ENCODE measurements at places on chromosomes 7 and 10.

GRCh38 chr10:63671317-63671937 is 150.2 kb downstream of the REEP3 start:
- DNase-seq = no peak

GRCh38 chr7:149770728-149771636 is 2.4 kb downstream of the ZNF467 start:
- DNase-seq = no peak

DNA sequence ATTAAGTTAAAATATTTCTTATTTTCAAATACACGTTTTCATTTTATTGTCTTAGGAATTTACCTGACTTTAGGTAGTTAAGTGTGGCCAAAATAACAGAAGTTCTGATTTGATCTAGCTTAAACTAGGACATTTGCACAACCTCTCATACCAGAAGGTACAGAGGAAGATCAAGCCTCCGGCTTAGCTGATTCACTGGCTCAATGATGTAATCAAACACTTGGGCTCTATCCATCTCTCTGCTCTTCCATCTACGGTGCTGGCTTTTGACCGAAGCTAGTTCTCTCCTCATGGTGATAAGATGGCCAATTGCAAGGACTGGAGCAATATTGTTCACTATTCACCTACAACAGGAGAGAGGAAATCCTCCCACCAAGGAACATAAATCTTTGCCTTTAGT is 12.2 kb upstream of the HYCC1 start:
- no peak for DNase-seq

DNA sequence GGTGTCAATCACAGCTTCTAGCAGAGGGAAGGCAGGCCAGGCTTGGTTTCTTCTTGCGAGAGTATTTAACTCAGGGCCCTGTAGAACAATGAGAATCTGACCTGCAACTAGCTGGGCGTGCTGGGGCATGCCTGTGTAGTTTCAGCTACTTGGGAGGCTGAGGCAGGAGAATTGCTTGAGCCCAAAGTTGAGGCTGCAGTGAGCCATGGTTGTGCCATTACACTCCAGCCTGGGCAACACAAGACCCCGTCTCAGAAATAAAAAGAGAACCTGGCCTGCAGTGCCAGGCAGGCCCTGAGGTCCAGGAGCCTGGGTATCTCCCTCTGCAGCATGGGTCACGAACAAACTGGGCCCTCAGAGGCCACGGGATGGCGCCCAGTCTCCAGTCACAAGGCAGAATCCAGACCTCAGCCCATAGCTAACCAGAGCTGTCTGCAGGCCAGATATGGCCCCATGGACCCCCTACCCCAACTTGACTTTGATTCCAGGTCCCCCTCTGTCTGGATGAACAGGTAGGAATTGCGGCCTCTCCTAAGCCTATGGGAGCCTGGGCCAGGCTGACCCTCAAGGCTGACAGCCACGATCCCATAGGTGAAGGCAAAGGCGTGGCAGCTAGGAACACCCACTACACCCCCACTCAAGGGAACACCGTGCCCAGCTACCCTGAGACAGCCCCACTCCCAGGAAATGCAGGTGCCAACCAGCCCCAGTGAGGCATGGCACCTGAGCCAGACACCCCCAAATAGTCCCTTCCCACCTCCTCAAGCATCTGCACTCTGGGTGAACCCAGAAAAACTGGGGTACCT is 102.7 kb upstream of the TNRC18 start:
- no peak for DNase-seq

DNA sequence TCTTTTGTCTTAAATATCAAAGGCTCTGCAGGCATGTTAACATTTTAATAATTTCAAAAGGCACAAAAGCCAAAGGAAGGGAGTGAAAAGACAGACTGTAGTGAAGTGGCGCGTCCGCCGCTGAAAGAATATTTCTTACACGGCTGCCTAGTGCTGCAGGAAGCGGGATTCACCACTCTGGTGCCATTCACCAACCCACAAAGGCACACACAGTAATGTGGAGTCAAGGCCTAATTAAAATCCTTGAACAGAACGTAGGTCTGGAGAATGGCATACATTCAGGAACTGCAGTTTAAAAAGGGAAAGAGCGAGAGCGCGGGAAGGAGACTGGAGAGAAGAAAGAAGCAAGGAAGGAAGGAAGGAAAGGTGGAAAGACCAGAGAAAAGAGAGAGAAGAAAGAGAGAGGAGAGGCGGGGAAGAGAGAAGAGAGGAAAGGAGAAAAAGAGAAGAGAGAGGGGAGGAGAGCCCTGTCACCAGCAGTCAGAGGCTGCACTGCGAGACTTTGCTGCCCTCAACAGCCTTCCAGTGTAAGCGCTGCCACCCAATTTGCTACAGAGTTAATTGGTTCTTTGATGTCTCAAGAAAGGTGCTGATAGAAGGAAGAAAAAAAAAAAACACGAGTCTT is 554.0 kb downstream of the MDFIC start:
- DNase-seq = no peak

DNA sequence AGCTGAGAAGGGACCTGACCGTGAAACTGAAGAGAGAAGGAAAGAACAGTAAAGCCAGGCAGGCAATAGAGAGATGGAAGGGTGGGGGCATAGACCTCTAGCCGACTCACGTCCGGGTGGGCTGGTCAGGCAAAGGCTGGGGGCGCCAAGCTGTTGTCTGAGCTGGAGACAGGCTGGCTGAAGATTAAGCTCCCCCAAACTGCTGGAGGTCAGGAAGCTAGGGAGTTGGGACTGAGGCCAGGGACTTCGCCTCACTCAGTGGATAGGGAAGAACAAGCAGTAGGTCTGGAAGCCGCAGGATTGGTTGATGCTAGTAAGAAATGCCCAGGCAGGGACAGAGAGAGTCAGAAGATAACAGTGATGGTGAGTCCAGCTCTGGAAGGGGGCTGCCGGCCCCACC is 5.3 kb downstream of the PITX3 start:
- DNase-seq = no peak

- DNase-seq = no peak
Observed at GRCh38 chr7:131826960-131827359, 270.5 kb upstream of the PODXL start.

DNA sequence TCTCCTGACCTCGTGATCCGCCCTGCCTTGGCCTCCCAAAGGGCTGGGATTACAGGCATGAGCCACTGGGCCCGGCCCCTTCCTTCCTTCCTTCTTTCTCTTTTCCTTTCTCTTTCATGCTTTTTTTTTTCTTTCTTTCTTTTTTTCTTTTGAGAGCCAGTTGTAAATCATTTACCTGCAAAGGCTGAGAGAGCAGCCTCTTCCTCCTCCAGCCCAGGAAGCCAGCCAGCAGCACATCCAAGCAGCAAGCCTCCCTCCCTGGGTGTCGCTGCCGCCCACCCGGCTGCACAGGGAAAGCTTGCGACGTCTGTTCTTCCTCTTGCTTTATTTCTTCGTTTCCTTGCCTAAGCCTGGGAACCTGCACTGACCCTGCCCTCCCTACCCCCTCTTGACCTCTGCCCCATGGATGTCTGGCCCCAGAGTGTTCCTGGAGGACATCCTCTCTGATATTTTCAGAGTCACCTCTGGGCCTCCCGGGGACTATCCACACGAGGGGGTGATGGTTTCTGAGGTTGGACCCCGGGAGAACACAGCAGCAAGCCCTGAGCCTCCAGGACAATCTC is 62.8 kb upstream of the MYL10 start:
- no peak for DNase-seq
